ENCODE measurements at places on chromosomes 12 and 14. TPM values are rescaled to one million over a fixed set of nuclear protein-coding genes. Genes with fewer than 3 reads are reported as not detected.

DNA sequence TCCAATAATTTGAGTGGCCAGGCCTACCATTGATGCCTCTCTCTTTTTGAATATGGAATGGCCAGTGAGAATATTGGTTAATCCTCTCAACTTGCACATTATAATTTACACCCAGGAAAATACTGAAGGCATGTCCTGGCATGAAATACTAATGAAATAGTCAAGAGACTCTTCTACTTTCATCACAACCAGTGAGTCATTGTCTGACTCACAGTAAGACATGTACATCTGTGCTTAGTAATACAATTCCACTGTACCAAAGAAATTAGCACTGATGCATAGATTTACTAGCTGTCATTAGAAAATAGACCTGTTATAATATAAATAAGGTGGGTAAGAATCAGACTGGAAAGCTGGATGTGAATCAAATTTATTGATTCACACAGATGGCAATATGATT, 31.6 kb downstream of the KCNC2 start:
- no peak for DNase-seq

GRCh38 chr12:89657066-89657465, 51.6 kb downstream of the ATP2B1 start:
- no peak for DNase-seq

DNA sequence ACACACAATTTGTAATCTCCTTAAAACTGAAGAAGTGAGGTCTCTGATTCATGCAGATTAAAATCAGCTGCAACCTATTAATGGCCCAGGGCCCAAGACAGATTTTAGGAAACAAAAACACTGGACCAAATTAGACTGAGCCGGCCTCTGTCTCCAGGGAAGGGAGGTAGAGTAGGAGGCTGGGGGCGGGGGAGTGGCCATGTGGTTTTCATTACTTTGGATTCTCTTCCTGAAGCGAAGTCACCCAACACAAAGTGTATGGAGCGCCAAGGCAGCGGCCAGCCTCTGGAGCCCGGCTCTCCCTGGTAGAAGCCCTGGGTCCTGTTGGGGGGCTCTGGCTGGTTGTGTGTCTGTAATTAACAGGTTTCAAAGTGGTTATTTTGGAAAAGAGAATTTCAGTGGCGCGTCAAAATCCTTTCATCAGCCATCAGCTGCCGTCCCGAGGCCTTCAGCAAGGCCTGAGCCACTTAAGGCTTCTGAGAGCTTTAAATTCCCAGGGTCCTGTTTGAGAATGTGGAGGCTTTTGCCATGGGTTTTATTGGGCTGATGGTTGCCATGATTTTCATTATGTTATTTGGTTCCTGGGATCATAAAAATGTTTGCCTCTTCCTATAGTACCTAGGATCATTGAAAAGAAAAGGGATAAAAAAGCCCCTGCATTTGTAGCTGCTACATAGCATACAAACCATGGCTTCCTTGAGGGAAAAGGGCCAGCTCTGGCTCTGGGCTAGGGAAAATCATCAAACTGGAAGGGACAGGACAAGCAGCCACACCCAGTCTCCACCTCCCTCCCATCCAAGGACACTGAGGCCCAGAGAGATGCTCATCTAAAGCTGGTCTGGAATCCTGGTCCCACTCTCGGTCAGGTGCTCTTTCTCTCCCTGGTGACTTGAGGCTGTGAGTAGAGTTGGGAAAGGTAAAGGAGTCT, 282.4 kb downstream of the ZFP36L1 start:
- peak; percentile 44 for DNase-seq

- DNase-seq, result no peak
Measured at GRCh38 chr14:58646479-58646878, 8.7 kb downstream of the DACT1 start.

GRCh38 chr12:10235761-10236631, 23.3 kb downstream of the GABARAPL1 start:
- peak; percentile 37 for DNase-seq

DNA sequence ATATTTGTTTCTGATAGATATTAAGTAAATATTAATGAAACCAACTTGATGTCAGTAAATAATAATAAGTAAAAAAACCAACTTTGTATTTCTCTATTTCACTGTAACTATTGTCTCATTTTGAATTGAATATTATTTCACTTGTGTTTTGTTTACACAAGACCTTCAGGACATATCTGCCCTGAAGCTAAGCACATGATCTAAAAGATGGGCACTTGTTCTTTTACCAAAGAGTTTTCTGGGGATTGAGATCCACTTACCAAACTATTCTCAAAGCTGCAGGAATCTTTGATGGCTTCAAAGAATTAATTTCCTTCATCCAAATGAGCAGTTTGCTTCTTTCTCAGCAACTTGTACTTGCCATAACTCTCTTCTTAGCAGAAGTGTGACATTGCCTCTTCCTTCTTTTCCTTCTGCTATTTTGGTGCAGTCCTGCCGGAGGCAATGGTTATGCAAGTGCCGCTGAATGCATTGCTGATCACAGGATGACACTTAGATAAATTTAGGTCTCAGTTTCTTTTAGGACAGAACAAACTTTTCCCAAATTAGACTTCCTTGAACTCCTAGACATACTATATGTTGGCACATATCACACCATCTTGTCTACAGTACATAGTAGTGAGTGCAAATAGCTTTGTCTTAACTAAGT, 9.2 kb downstream of the FAR2 start:
- no peak for DNase-seq

DNA sequence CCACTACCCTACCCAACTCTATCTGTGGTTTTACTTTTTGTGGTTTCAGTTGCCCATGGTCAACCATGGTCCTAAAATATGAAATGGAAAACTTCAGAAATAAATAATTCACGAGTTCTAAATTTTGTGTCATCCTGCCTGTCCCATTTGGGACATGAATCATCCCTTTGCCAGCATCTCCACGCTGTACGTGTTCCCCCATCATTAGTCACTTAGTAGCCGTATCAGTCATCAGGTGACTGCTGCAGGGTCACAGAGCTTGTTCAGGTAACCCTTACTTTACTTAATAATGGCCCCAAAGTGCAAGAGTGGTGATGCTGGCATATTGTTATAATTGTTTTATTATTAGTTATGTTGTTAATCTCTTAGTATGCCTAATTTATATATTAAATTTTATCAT, 209.9 kb downstream of the ITPR2 start:
- no peak for DNase-seq

GRCh38 chr12:66144791-66145754, 14.5 kb upstream of the LLPH start:
- peak; percentile 51 for DNase-seq

GRCh38 chr12:113776536-113776935, 189.6 kb downstream of the RBM19 start:
- no peak for DNase-seq

DNA sequence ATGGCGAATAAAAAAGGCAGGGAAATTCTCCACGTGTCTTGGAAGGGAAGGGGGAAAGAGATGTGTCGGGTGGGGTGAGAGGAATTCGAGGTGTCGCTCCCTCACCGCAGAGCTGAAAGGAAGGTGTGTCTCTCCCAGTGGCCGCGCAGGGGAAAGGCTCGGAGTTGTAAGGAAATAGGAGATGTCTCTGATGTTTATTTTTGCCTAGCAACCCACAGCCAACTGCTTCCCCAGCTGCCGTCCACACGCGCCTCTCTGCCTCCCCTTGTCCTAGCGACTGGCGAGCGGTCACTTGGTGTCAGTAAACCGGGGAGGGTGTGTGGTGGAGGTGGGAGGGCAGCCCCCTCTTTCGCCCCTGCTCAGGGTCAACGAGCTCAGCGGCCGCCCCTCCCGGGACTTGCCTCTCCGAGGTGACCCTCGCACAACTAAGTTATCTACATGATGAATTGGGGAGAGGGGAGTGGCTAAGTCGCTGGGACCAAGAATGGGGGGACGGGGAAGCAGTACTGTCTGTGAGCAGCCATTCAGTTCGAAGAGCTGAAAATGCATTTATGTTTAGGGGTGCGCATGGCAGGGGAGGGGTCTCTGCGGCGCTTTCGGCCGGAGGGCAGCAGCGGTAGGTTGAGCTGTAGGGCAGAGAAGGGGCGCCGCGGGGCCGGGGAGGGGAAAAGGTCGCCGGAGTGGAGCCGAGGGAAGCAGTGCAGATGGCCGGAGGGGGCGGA, 585 bp upstream of the DYRK2 start:
- peak; percentile 81 for DNase-seq

- DNase-seq, result no peak
Measured at GRCh38 chr12:106080041-106080790, 58.5 kb downstream of the NUAK1 start.

DNA sequence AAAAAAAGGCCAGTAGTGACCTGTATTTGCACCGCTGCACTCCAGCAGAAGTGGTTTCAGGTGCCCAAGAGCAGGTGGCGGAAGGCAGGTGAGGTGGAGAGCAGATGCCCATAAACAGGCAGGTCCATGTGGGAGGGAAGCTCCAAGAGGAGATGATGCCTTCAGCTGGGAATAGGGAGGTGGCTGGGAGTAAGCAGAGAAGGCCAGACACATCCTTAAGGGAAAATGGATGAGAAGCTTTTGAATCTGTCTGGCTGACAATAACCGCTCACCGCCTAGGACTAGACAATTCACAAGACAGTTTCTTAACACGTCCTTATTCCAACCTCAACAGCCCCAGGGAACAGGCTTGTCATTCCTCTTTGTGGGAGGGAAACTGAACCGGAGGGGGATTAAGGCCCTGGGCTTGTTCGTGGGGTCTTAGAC, 43.9 kb upstream of the PLEKHG6 start:
- no peak for DNase-seq

DNA sequence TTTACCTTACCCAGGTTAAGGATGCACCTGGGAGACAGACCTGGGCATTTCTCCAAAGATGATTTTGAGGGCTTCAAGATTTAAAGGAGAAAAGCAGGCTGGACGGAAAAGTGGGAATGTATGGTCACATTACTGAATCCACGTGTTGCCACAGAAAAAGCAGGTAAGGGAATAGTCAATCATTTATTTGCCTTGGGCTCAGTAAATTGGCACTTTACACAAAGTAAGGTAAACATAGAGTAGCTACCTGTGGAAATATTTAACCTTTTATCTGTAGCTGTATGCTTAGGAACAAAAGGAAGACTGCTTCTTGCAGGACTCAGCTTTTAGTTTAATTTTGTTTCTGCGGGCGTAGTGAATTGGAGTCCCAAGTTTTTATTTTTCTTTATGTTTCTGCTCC, 153.3 kb downstream of the SLCO1B3 start:
- no peak for DNase-seq

ASCL1 gene
- total RNA-seq, result not detected

PPFIA2 gene
- 1.3 TPM for total RNA-seq

CLEC14A gene
- total RNA-seq, result 47.4 TPM

IL22 gene
- total RNA-seq, result not detected

LHX5 gene
- total RNA-seq, result not detected

LPAR5 gene
- 1.8 TPM for total RNA-seq

POTEM gene
- not detected for total RNA-seq

PPM1A gene
- 73.2 TPM for total RNA-seq
